NCI-H2171 treated with DMSO at 0.1 percent for 48 hours (cell line): ENCODE measurements at places on chromosomes 2 and 18.

DNA sequence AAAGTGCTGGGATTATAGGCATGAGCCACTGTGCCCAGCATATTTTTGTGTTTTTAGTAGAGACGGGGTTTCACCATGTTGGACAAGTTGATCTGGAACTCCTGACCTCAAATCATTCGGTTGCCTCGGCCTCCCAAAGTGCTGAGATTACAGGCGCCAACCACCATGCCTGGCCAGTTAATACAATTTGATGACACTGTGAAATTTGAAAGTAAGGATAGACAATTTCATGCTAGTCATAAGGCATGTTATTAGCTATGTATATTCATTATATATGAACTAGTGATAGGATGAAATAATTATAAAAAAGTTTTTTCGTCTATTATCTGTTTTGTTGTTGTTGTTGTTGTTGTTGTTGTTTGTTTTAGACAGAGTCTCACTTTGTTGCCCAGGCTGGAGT is 8.6 kb upstream of the RIF1 start:
- no peak for DNase-seq

DNA sequence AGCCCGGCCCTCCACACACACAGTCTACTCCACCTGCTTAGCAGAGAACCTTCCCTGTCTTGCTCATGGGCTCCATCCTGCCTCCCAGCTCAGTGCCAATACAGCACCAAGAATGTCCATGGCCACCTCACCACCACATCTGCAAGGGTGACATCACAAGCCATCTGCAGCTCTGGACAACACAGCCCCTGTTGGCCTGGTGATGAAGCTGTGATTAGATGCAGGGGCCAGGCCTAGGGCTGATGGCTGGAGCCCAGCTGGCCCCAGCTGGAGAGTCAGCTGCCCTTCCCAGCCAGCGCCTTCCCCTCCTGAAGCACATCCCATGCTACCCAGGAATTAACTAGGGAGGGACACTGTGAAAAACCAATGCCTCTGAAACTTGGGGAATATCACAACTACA is 91.1 kb downstream of the TTC32 start:
- no peak for DNase-seq

GRCh38 chr2:237234268-237234667 is 148.6 kb downstream of the COPS8 start:
- DNase-seq = no peak

- no peak for DNase-seq
These were observed 851.8 kb upstream of the NXPH2 start for GRCh38 chr2:139631966-139632365.

DNA sequence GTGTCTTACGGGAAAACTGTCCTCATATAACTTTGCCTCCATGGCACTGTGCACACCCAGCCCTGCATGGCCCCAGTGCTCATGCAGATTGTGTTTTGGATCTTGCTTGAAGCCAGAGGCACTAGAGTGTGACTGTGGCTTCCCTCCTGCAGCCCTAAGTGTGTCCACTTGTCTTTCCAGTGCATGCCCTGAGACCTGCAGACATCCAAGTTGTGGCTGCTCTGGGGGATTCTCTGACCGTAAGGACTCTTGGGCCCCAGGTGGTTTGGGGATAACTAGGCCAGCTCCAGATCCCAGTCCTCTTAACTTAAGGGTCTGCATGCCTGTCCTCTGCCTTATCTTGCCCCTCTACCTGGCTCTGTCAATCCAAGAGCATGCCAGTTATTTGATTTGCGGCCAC is 96.6 kb downstream of the PLB1 start:
- DNase-seq = no peak
